AG09309 (cell line): ENCODE measurements at places on chromosomes 1 and 21.

DNA sequence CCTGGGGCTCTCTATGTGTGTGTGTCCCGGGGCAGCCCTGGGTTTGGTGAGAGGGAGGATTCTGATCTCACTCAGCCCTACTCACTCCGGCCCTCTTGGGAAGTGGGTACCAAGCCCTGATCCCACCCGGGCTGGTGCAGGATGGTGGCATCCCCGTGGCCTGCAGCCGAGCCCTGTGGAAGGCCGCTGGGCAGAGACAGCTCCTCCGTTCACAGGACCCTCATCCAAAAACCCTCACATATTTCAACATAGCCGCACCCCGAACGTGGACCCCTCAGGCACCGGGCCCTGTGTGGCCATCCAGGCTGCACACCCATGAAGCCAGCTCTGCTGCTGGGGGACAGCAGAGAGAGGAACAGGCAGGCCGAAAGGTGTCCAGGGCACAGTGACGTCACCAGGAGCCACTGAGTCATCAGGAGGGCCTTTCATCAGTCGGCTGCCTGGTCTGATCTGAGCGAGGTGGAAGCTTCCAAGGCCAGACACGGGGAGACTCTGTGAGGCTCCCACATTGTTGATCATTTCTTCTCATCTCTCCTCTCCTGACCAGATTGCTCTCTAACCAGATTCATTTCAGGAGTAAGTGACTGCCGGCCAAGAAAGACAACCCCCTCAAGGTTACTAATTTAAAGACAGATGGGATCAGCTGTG lies 16.2 kb upstream of the GPR157 start:
- no peak for DNase-seq

GRCh38 chr1:2103266-2103900 lies 53.2 kb downstream of the PRKCZ start:
- DNase-seq, result no peak

- no peak for DNase-seq
These were observed 2.9 kb upstream of the PIGR start for GRCh38 chr1:206949208-206949607.

DNA sequence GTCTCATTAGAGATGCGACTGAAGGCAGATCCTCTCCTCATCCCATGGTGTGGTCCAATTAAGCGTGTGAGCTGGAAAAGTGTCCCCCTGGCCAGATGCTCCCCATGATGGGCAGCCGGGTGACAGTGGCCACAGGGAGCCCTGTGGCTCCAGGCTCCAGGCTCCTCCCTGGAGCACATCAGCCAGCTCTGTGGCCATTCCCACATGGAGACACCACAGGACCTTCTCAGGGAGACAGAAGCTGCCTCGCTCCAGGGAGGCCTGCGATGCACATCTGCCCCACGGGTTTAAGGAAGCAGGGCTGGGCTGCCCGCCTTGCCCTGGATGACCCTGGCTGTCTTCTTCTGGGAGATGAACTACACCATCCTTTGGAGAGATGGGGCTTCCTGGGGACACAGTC lies 99.9 kb upstream of the TLR5 start:
- no peak for DNase-seq

GRCh38 chr1:115545096-115545720 lies 96.6 kb upstream of the VANGL1 start:
- no peak for DNase-seq

DNA sequence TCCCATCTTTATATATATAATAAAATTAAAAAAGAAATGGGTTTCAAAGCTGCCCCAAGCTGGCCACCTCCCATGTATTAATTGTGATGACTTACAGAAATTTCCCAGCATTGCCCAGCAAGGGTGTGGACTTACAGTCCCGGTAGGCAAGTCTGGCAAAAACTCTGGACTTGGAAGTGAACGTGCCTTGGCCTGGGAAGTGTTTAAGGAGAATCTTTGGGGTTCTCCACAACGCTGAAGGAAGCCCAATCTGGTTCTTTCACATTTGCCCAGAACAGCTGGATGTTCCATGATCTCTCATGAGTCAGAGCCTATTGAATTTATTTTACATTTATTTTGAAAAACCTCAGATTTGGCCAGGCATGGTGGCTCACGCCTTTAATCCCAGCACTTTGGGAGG lies 98.4 kb upstream of the SLC45A1 start:
- no peak for DNase-seq

DNA sequence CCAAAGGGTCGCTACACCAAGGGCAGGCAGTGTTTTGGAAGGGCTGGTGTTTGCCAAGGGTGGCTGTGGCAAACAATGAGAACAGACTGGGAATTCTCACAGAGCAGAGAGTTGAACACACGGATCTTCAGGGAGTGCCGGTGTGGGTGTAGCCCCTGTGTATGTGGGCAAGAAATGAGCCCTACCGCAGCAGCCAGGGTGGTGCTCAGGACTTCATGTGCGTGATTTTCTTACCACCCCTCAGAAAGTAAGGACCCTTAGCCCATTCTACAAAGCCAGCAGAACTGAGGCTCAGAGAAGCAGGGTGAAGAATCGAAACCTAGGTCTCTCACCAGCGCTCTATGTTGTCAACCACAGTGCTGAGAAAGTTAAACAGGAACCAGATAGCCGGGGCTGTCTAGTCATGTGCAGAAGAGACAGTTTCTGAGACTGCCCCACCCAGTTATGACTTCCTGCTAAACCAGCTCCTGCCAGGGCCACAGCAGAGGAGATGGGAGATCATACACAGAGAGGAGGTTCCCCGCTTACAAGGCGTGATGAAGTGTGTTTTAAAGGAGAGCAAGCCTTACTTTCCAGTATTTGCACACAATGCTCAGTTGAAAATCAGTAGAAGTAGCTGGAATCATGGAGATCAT lies 21.9 kb upstream of the MORC3 start:
- DNase-seq, result no peak

- DNase-seq, result no peak
These were observed 20.1 kb downstream of the HSD3B2 start for GRCh38 chr1:119435052-119435451.

DNA sequence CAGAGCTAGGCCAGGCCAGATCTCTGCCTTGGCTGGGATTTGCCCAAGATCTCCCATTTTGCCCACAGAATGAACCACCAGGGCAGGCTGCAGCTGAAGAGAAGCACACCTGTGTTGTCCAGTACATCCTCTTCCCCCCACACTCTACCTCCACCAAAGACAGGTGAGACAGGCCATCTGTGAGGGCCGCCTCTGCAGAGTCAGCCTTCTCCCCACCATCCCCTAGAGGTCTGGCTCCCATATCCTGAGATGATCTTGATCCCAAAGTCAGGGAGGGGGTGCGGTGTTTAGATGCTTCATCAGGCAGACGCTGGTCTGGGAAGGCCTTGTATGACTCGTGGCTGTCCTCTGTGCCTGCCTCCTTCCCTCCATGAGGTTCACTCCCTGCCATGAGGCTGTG lies 28.7 kb downstream of the HYI start:
- no peak for DNase-seq

DNA sequence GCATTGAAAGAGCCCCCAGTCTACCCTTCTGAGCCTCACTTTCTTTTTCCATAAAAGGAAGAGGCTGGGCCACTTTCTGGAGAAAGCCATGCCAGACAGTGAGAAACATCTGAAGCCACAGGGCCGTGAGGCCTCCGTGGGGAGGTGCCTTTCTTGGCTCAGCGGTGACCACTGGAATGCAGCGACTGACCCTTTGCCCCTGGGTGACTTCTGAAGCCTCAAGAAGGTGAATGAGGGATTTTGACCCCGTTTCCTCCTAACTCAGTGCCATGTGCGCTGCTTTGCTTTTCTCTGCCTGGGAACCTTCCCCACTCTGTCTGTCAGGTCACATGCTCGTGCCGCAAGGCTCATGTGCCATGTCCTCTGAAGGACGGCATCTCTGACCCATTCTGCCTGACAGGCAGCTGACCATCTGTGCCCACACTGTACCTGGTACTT lies 44.7 kb upstream of the A3GALT2 start:
- no peak for DNase-seq

GRCh38 chr1:40477678-40478053 lies 576 bp downstream of the ZFP69 start:
- no peak for DNase-seq

DNA sequence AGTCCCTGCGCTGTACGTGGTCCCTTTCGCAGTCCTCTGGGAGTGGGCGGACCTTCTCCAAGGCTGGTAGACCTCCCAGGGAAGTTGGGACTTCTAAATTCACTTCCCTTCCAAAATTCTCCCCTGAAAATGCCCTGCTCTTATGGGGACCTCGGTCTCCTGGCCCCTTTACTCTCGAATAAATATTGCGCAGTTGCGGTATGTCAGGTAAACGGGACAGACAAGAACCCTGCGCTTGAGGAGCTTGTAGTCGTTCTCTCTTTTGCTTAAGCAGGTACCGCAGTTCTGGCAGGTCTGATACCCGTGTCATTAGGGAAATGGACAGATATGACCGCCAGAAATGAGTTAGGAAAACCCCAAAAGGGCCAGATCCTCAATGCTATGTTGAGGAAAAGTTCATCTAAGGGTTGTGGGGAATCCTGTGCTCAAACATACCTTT lies 561 bp downstream of the KIF2C start:
- no peak for DNase-seq

- DNase-seq, result no peak
These were observed 43.6 kb upstream of the WNT2B start for GRCh38 chr1:112465122-112465521.

DNA sequence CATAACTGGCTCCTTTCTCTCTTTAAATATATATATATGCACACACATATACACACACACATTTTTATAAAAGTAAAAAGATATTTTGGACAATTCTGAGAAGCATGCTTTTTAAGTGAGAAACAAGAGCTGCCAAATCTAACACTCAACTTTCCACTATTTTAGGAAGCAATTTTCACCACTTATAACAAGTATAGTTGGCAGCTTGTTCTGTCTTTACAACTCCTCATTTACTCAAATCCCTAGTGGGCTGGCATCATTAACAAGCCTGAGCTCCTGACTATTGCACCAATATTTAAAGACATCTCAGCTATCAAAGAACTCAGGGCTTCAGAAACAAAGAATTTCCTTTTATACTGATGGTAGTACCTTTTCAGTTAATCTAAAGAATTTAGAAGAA lies 76.6 kb downstream of the RAB3GAP2 start:
- DNase-seq, result no peak

DNA sequence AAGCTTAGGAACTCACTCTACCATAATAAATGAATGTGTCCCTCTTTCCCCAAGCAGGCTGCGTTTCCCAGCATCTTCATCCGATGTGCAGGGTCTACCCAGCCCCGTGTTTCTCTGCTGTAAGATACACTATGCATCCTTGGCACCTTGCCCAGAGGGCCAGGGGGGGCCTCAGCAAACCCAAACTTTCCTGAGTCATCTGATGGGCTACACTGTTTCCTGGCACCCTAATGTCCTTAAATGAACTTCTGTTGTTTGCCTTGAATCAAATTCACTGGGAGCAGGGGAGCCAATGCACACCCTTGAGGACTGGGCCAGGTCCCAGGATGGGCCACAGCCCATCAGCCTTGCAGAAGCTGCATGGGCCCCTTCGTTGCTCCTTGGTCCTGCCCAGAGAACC lies 145.5 kb downstream of the IGSF21 start:
- no peak for DNase-seq

GRCh38 chr1:155940482-155940992 lies 901 bp upstream of the RXFP4 start:
- DNase-seq, result no peak

DNA sequence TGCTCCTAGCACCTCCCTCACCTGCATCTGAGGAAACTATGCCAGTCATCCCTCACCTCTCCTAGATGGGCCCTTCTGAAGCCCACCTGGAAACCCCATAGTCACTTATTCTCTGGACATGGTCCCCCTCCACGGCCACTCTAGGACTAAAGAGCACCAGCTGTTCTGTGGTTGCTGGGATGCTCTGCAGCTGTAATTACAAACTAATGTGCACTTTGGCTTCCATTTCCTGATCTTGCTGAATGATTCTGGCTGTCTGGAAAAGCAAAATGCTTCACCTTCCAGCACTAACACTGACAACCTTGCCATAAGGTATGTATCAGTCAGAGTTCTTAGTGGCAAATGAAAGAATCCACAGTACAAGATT lies 48.7 kb upstream of the PSEN2 start:
- no peak for DNase-seq

DNA sequence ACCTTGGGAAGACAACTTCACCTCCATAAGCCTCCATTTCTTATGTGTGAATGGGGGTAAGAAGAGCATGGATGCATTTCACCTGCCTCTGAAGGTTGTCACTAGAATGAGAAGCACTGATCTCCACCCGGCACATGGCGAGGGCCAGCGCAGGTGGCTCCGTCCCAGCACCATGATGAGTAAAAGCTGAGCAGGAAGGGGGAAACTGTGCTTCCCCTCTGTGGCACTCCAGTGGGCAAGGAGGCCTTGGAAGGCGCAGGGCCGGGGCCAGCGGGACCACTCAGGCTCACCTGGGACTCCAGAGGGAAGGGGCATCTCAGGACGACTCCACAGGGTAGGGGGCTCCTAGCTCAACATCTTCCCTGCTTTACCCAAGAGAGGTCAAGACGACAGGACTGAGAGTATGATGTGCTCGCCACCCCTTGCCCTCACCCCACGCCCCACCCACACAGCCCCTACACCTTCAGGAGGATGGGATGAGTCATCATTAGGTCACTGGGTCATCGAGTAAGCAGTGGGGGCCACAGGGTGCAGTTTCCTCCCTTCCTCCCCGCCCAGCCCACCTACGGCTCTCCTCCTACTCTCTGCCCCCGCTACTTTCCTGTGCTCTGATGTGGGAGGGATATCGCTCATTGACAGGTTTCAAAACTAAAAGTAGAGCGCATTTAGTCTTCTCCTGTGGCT lies 112.1 kb downstream of the HIVEP3 start:
- no peak for DNase-seq

- no peak for DNase-seq
These were observed 11.9 kb upstream of the KPRP start for GRCh38 chr1:152745765-152746444.
